KG1 (cell line): ENCODE measurements at places on chromosomes 7 and 10.

GRCh38 chr7:132347858-132348257, 228.4 kb downstream of the PLXNA4 start:
- no peak for DNase-seq

DNA sequence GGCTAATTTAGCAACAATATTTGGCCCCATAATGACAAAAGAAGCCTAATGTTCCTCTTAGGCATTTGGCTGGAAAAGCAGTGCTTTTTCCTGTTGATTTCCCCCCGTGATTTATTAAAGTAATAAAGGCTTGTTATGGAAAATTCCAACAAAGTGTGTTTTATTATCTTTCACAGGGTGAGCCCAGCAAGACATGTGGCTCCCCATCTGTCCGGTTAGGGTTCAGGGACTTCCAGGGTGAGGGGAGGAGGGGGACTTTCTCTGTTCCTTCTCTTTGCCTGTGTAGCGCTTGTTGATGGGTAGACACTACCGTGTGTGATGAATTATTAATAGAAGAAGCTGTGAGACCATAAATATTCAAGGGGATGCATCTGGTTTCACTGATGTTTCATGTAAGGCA, 39.0 kb downstream of the HTR5A start:
- DNase-seq: no peak

DNA sequence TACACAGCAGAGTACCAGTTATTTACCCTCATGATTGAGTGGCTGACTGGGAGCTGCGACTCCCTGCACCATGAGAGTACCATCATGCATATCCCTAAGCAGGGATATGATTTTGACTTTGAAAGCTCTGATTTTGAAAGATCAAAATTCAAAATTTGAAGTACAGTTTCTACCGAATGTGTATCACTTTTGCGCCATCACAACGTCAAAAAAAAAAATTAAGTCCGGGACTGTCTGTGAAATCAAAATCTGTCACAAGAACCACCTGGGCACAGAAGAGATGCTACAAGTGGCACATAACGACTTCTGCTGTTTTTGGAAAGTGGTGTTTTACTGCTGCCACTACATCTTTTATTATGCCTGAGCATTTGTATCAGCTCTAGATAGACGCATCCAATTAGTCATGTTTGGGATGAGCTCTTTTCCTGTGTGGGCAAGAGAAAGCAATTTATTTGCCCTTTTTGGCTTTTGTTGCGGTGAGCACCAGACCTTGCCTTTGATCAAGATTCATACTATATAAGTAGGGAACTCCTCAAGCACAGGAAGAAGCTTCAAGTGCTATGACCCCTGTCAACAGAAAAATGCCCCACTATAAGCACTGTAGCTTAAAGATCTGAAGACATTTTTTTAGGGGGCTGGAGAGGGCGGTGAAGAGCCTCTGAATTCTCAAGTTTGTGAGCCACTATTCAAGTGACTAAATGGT, 10.7 kb downstream of the MTPN start:
- DNase-seq: no peak

DNA sequence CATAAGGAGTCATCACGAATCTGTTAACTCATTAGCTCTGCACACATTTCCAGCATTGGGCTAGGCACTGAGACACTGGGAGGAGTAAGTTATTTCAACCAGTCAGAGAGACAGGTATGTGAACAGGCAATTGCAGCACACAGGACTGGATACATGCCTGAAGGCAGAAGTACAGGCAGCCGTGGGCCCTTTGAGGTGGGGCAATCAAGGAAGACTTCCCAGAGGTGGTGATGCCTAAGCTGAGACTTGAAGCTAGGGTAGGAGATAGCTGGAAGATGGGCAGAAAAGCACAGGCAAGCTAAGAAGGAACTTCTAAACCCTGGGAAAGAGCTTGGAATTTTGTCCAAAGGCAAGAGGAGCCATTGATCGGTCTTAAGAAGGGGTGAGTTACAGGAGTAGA, 249.7 kb downstream of the EMX2 start:
- DNase-seq: no peak

- DNase-seq: no peak
Observed at GRCh38 chr10:21021843-21022594, 124.9 kb upstream of the NEBL start.

GRCh38 chr7:96320442-96320841, 1.5 kb downstream of the SLC25A13 start:
- no peak for DNase-seq

DNA sequence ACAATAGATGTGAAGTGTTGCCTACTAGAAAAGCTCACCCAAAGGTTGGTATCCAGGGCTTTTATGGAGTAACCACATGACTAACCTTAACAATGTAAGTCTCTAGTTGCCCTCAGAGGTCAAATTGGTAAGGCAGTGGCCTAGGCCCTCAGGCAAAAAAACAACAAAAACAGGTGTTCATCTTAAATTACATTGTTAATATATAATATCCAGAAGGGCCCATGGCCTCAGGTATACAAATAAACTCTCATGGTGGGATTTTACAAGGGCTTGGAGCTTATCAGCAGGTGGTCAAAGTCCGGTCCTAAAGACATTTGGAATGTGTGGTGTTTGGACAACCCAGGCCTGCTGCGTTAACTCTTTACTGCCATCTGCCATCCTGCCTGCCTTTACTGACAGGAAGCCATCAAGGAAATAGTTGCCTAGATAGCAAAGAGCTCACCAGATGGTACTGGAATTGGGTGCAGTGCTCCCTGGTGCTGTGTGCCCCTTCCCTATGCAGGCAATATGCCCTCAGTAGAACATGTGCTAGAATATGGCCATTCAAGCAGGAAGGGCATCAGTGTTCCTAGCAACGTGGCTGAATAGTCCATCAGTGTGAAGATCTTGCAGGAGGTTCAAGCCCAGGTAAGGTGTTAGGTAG, 36.2 kb downstream of the TOMM7 start:
- no peak for DNase-seq

GRCh38 chr7:121369462-121369861, 26.6 kb downstream of the FAM3C start:
- DNase-seq: no peak
